WTC11 (cell line): ENCODE measurements at places on chromosomes 7 and 10.

- peak; percentile 48 for DNase-seq
These were observed 678 bp downstream of the SH2B2 start for GRCh38 chr7:102287111-102287980.

- DNase-seq = no peak
These were observed 143.8 kb upstream of the SLC13A1 start for GRCh38 chr7:123343611-123344010.

- DNase-seq = no peak
These were observed 419.5 kb upstream of the SORCS1 start for GRCh38 chr10:107583974-107584373.

DNA sequence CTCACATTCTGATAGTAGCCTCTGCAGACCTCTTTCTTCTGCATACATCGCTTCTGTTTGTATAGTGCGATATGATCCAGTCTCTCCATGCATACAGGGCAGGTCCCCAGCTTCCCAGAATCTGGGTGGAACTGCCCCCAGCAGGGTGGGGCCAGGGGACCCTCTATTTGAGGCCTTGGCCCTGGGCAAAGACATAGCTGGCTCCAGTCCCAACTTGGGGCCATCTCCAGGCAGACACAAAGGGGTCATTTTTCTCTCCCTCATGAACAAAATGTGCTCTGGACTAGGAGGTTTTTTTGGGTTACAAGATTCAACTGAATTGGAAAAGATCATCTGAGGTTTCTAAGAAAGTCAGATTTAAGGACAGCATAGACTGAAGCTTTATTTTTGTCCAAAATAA is 21.1 kb upstream of the HSPA12A start:
- no peak for DNase-seq

GRCh38 chr7:105268511-105269392 is 120.0 kb downstream of the SRPK2 start:
- DNase-seq = no peak

GRCh38 chr10:129179972-129180678 is 286.9 kb upstream of the MGMT start:
- no peak for DNase-seq

GRCh38 chr10:104581884-104582601 is 59.0 kb upstream of the SORCS3 start:
- DNase-seq = no peak

DNA sequence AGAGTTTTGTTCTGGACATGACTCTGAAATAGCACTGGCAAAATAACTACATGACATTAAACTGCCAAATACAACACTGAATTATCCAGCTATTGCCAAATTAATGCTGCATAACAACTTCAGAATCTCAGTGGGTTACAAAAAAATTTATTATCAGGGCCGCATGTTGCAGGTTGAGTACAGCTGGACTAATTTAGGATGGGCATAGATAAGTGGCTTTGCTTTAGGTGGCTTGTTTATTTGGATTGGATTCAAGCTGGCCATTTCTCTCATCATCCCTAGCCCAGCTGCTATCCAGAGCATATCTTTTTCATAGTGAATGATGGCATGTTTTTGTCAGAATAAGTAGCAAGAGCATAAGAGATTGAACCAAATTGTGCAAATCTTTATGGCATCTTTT is 1277.1 kb downstream of the REEP3 start:
- DNase-seq = no peak

DNA sequence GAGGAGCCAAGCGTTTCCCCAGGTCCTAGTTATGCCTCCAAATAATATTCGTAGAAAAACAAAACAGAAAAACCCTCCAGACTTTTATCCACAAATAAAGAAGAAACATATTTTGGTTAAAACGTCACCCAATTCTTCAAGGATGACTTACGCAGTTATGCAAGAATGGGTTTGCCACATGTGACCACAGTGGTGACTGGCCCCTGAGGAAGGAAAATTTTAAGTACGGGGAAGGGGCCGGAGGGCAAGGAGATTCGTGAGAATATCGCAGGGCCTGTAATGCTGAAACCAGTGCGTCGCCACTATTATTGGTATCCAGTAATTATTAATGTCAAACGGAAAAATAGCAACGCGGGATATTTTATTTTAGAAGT is 537 bp upstream of the MRPS24 start:
- no peak for DNase-seq

DNA sequence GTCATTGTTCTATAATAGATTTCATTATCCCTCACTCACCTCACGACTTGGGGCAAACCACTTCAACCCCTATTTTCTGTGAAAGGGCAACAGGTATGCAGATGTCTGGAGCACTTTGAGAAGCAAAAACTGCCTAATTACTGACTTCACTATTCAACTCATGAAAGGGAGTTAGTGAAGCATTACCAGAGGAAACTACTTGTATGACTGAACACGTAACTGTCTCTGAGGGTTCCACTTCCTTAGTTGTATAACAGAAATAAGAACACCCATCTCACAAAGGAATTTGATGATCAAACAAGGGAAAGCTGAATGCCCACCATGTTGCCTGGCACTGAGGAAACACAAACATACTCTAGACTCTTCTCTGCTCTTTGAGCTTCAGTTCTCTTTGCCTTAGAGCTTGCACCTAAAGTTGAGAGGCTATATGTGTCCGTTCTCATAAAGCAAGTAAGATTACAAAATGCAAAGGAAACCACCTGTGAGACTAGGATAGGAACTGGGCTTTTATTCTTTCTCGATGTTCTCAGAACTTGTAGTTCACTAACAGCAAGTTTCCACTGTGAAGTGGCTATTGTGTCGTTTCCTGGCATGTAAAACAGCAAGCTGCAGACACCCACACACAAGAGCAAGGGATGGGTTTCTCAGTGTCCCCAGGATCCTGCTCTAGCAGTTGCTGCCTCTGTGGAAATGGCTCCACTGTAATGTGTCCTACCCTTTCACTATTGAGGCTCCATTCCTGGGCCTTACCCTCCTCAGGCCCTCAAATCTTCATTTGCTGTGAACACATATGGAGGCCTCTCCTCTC is 2.6 kb downstream of the TMEM243 start:
- DNase-seq = no peak

GRCh38 chr10:119863951-119864565 is 8.6 kb downstream of the MCMBP start:
- no peak for DNase-seq

DNA sequence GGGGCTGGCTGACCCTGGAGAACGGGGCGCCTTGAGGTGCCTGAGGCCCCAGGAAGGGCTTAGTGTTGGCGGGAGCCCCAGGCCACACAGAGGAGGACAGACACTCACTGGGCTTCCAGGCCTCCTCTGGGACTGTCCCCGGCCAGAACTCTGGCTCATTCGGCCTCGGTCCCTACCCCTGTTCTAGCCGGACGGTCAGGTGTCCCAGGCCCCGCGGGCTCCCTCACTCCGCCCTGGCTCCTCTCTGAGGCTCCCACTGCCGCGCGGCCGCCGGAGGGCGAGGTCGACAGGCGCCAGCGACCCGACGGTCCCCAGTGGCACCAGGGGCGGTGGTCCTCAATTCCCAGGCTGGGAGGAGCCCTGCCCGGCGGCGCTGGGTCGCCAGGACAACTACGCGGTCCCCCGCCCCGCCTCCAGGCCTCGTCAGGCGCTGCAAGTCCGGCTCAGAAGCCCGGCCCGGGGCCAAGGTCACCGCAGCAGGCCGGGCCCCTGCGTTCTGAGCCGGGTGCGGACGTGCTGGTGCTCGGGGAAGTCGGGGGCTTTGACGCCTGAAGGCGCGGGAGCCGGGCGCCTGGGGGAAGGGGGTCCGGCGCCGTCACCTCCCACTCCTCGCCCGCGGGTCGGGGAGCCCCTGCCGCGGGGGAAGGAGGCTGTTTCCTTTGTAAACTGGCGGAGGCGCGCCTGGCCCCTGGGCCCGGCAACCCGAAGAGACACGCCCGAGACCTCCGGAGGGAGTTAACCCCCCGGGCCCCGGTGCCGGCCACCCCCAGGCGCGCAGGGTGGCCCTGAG is 1.1 kb upstream of the PWWP2B start:
- peak; percentile 81 for DNase-seq

GRCh38 chr10:8035641-8036470 is 18.6 kb upstream of the GATA3 start:
- DNase-seq = no peak

GRCh38 chr7:26514633-26515032 is 223.0 kb downstream of the SNX10 start:
- no peak for DNase-seq

- DNase-seq = no peak
These were observed 139.8 kb downstream of the ARHGAP22 start for GRCh38 chr10:48464871-48465736.

DNA sequence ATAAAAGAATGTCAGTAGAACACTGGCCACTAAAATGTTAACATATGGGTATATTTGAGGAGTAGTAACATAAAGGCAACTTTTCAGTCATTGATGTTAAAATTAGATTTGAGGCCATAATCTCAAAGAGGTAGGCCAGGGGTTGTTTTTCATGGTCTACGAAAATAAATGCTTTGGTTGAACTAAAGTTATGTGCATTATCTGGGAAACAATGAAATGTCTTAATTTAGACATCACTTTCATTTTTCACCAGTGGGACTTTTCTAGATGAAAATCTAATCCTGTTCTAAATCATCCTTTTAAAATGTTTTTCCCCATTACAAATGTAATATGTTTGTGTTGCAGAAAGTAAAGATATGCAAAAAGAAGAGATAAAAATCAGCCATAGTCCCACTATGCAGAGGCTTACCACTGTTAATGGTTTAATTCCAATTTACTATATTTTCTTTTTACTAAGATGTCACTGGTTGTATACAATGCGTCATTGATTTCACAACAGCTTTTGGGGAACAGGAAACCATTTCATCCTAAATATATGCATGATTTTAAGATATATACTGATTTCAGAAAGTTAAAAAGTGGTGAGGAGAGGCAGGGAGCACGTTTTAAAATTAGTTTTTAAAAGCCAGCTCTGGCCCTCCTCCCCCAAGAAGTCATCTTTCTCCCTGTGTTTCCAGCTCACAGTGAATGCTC is 64.3 kb downstream of the ARID5B start:
- DNase-seq = no peak

GRCh38 chr10:85596389-85596788 is 770.2 kb downstream of the GRID1 start:
- DNase-seq = no peak

DNA sequence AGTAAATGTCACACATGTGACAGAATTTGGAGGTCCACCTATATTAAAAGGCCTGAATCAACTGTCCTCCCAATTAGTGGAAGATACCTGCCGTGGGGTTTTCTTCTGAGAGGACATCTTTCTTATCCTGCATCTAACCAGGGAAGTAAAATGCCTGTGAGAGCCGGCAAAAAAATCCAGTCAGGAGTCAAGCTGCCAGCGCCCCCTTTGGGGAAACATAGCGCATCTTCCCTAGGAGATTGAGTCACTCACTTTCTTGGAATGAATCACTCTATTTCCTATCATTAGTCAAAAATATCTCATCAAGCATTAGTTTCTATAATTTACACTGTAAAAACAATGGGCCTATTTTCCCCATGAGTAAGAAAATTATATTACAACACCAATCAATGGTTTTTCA is 66.4 kb upstream of the ANK3 start:
- DNase-seq = peak; percentile 59

DNA sequence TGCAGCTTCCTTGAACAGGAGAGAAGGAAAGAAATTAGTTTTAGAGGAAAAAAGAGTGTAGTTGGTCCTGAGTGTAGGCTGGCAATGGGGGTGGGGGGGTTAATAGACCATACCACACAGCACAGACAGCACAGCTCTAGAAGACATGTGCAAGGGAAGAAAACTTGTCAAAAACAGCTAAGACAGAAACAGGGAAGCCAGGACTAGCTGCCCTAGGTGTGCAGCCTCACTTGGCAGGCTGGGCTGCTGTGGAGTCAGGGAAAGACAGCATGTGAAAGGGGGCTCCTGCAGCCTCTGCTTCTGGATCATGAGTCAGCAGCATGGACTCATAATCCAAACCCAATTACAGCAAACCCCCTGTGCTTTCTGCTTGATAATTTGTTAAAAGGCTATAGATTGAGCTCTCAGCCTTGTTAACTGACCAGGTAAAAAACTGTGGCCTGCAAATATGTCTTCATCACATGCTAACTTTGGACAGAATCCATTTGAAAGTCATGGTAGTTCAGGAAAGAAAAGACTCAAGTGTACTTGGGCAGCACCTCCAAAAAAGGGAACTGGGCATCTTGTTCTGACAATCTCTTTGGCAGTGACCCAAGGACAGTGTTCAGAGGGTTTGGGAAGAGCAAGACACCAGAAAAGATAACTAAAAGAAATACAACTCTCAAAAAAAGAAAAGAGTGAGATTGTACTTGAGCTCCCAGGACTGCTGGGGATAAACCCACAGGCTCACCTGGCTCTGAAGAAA is 142.2 kb upstream of the VWC2 start:
- DNase-seq = no peak

- no peak for DNase-seq
These were observed 129.8 kb downstream of the PRKG1 start for GRCh38 chr10:51204066-51204465.

- DNase-seq = no peak
These were observed 10.2 kb downstream of the NDST2 start for GRCh38 chr10:73801253-73801590.

GRCh38 chr10:113290137-113290536 is 262.7 kb upstream of the HABP2 start:
- no peak for DNase-seq

DNA sequence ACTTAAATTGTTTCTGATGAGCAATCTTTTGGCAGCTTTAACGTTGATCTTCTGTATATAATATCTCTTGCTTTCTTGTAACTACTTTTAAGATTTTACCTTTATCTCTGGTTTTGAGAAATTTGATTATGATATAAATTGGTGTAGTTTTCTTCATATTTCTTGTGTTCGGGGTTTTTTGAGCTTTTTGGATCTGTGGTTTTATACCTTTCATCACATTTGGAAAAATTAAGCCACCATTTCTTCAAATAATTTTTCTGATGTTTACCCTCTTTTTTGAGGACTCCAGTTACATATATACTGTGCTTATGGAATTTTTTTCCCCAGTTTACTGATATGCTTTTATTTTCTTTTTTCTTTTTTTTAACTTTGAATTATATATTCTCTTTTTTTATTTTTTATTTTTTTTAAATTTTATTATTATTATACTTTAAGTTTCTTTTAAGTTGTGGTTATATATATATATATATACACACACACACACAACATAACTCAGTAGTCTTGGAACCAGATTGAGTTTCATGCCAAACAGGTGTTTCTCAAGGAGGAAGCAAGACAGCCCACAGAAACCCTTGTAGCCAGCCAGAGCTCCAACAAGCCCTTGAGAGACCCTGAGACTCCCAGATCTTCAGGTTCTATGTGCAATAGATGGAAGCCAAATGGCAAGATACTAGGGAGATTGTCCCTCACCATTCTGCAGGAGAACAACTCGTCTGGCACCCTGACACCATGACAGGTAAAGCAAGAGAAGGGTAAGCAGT is 27.5 kb upstream of the NME8 start:
- DNase-seq = no peak

- DNase-seq = no peak
These were observed 96.9 kb downstream of the OSBPL3 start for GRCh38 chr7:24882989-24883621.

GRCh38 chr7:44709945-44710596 is 38.6 kb upstream of the ZMIZ2 start:
- DNase-seq = no peak
